ENCODE measurements at places on chromosomes 1 and 21.

GRCh38 chr1:202568826-202569225, 141.4 kb downstream of the SYT2 start:
- no peak for DNase-seq

DNA sequence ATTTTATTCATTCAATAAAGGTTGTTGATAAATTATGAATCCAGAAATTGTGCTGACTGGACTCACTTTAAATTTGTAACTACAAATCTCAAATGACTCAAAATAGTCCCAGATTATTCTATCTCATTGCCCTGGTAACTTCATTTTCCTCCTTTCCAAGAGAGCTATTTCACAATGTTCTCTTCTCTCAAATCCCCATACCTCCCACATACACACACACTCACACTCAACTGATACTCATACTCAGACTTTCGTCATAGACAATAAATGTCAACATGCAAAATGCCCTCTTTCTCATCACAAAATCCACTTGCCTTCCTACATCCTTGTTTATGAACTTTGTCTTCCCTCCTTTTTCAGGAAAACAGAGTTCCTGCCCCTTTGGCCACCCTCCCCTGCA, 33.3 kb downstream of the EXTL2 start:
- no peak for DNase-seq

DNA sequence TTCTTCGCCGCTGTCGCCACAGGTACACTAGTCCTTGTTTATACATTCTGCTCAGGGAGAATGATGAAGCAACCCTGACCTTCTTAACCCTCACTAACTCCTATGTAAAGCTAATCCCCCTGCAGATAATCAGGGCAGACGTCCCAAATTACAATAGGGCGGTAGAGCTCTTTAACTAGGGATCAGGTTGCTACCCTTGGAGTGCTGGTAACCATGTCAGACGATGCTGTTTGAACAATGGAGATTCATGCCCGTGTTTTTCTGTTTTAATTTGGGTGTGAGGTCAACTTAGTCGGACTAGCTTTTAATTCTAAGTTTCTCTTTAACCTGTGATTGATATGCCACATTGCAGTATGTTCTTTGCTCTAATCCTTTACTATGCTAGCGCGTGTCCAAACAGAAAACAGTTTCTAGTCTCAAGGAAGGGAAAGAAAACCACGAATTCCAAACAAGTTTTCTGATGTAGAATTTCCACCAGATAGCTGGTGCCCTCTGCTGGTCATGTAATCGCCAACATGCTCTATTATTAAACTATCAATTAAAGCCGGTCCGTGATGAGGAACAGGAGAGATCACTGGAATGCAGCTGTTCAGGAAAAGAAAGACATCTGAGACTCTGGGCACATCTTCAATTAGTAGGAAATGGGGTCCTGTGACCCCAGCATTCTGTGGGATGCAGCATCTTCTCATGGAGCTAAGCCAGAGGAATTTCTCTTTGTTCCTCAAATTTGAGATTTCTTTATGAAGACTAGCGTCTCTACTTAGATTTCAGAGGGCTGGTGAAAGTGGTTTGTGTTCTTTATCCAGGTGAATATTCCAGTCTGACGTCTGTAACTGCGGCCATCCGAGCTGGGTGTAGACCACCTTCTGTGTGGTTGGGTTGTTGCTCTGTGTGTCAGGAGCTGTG, 18.3 kb upstream of the VAMP3 start:
- peak; percentile 47 for DNase-seq

GRCh38 chr1:177786176-177786745, 183.6 kb downstream of the SEC16B start:
- DNase-seq = no peak

DNA sequence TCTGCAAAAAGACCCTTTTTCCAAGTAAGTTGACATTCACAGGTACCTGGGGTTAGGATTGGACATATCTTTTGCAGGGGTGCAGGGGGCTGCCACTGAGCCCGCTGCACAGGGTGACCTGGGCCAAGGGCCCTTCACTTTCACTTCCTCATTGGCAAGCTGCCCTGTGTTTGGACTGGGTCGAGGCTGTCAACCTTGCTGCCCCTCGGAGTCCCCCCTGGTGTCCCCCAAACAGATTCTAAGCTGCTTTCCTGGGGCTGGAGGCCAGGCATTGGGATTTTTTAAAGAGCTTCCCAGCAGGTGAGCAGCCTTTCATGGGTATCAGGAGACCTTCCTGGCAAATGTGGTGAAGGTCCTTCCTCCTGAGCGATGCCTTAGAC, 7.9 kb upstream of the UMODL1 start:
- peak; percentile 81 for DNase-seq

GRCh38 chr1:163538667-163539066, 216.9 kb downstream of the NUF2 start:
- DNase-seq = no peak

DNA sequence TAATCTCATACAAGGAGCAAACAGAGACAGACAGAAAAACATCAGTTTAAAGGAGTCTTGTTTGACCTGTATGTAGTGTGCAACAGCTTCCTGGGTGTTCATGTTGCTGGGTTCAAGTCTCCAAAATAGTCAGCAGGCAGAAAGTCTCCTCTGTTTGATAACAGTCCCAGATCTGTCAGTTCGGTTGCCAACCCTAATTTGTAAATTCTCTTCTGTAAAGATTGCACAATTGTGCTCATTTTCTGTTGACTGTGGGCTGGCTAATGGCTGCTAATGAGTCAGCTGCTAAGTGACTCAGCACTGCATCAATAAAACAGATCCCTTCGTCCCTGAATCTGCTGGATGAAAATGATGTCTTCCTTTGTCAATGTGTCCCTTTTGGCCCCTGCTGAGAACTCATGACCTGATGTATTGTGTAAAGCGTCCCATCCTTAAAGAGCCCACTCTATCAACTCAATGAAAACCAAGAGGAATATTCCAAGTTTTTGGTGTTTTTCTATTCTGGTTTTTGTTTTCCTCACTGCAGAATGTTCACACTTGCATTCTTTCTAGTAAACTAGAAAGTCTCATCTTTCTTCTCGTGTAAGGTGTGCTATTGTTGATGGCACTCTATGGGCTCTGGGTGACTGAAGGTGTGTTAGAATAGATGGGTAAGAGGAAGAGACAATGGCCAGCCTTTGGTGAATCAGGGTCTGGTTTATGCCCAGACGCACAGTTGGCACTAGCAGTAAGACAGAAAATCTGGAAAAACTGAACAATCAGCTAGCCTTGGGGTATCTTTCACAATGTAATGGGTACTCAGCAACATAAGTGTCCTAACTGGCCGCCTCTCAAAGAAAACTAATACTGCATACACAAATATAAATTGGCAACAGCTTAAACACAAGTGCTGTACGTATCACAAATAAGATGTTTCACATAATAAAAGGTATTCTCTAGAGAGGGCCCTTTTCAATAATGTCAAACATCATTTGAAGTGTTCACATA, 75.1 kb upstream of the SIPA1L2 start:
- peak; percentile 83 for DNase-seq

Data from NCI-H2029 treated with DMSO at 0.1 percent for 48 hours (cell line).